ENCODE measurements at places on chromosomes 4 and X.
A peak's percentile ranks its signal among the peaks of the same experiment; 100 is the strongest.

GRCh38 chr4:165289423-165289785, 38.1 kb upstream of the MSMO1 start:
- DNase-seq, result no peak

DNA sequence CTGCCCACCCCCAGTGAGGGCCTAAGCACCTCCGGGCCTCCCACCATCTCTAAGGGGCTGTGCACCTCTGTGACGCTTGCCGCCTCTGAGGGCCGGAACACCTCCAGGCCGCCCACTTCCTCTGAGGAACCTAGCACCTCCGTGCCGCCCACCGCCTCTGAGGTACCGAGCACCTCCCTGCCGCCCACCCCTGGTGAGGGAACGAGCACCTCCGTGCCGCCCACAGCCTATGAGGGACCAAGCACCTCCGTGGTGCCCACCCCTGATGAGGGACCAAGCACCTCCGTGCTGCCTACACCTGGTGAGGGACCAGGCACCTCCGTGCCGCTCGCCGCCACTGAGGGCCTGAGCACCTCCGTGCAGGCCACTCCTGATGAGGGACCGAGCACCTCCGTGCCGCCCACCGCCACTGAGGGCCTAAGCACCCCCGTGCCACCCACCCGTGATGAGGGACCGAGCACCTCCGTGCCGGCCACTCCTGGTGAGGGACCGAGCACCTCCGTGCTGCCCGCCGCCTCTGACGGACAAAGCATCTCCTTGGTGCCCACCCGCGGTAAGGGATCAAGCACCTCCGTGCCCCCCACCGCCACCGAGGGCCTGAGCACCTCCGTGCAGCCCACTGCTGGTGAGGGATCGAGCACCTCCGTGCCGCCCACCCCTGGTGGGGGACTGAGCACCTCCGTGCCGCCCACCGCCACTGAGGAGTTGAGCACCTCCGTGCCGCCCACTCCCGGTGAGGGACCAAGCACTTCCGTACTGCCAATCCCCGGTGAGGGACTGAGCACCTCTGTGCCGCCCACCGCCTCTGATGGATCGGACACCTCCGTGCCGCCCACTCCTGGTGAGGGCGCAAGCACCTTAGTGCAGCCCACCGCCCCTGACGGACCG, 977 bp downstream of the MAGEE1 start:
- DNase-seq, result peak; percentile 18

DNA sequence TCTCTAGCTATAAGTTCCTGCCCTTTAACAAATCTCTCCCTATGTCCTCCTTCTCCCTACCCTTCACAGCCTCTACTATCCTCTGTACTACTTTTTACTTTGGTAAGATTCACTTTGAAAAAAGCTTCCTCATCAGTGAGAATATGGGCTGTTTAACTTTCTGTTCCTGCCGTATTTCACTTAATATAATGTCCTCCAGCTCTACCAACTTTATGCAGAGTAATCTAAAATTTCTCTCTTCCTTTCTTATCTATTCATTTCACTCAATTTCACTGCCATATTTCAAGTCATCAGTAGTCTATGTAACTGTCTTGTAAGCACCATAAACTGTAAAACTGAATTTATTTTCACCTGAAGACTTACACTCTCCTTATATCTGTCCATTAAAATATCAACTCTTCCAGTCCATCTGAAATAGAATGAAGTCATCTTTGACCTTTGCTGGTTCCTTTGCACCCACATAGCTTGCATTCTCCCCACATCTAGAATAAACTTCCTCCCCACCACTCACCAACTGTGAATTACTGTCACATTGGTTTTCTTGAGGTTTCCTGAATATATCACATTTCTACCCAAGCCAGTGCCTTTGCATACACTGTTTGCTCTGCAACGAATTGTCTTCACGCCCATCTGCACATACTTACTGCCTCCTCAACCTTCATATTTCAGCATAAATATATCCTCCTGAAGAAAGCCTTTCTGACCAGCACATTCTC, 54.6 kb downstream of the ARAP2 start:
- no peak for DNase-seq

- no peak for DNase-seq
Observed at GRCh38 chrX:142860944-142861343, 164.8 kb upstream of the SPANXN4 start.

GRCh38 chr4:136927172-136927571, 605.1 kb downstream of the PCDH18 start:
- no peak for DNase-seq
